NCI-H524 (cell line): ENCODE measurements at places on chromosomes 3 and 15.

DNA sequence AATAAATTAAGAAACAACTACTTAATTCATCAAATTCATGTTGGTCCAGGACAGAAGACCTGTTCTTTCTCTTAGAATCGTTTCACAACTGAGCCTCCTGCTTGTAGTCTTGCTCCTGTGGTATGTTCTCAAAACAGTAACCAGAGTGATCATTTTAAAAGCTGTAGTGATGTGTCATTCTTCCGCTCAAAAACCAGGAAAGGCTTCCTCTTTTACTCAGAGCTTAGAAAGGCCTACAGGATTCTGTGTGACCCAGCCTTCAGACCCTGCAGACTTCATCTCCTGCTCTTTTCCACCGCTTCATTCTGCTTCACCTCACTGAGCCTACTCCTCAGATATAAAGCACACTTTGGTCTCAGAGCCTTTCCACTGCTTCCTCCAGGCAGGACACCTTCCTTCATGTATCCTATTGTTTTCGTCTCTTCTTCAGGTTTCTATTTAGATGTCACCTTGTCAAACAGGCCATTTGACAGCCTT is 22.7 kb downstream of the ST6GAL1 start:
- no peak for DNase-seq

DNA sequence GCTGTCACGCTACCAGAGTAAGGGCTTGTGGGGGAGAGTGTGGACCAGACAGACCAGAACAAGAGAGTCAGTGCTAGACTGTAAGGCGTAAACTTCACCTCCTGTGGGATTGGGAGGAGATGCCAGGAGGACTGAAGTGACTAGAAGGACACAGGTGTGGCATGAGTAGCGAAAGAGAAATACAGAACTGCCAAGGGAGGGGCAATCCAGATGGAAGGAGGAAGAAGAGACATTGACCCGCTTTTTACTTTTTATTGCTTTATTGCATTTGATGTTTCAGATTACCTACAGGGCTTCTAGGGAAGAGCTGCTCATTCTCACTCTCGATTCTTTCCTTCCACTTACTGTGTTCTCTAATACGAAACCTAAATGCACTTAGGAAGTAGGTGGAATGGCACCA is 2.1 kb downstream of the POGLUT1 start:
- no peak for DNase-seq

GRCh38 chr3:125141596-125142419 is 70.7 kb downstream of the SLC12A8 start:
- DNase-seq, result peak; percentile 73

DNA sequence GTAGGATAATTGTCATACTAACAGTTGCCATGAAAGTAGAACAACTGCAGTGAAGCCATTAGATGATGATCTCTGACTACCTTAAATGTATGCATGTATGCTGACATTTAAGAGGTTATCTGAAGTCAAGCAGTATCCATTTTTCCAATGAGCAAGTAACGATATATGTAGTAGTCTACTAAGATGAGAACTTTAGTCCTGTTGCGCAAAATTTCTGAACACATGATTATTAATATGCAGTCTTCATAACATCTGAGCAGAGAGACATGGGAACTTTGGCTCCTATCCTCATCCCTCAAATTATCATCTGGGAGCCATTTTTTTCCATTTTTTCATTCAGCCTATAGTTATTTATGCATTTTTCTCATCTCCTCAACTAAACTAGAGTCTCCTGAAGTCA is 79.2 kb downstream of the MME start:
- no peak for DNase-seq

- DNase-seq, result no peak
Measured at GRCh38 chr15:67107014-67107812, 41.8 kb downstream of the SMAD3 start.

GRCh38 chr3:191047930-191048329 is 151.1 kb upstream of the OSTN start:
- DNase-seq, result no peak

GRCh38 chr15:22796079-22796478 is 9.6 kb downstream of the NIPA1 start:
- DNase-seq, result no peak

DNA sequence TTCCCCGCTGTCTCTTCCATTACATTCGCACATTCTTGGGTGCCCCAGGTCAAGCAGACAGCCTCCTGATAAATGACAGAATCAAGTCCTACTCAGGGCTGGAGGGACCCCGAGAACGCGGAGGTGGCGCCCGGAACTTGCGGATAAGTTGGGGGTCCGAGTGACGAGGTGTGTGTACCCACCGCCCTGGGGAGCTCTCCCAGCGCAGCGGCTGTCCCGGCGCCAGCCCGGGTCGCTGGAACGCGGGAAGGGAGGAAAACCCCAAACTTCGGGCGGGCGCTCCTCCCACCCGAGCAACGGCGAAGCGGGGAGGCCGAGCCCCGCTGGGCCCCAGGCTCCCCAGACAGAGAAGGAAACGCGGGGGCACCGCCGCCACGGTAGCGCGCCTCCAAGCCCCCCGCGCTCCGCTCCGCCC is 550 bp downstream of the CLN6 start:
- DNase-seq, result no peak

- DNase-seq, result no peak
Measured at GRCh38 chr15:68484696-68485400, 52.9 kb upstream of the ITGA11 start.

- no peak for DNase-seq
Measured at GRCh38 chr3:116198087-116198486, 247.2 kb downstream of the LSAMP start.

DNA sequence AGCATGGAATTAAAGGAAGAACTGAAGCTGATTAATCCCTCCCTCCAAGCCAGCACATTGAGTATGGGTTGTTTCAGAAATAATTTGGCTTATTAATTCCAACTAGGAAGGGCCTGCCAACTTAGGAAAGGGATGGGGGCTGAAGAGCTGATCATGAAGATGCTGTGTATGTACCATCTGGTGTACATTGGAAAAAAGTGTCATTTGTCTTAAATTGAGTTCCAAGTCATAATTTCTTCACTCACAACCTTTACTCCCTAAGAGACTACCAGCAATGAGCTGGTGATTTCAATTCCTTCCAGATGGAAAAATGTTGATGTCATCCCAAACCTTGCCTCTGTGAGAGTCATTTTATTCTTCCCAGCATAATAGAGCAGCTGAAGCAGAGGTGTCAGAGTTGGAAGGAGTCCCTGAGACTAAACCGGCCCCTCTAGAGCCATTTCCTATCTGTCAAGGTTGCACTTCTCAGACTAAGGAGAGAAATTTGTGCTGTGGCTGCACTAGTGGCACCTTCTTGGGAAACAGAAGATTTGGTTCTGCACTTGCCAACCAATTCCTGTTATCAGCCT is 79.4 kb downstream of the GTPBP8 start:
- no peak for DNase-seq
